Activated T-helper 1 cell treated with anti-CD3 and anti-CD28 coated beads, Interleukin-2, amount 50 U/mL, for 16 hours (primary cell): ENCODE measurements at places on chromosomes 12 and 14.

DNA sequence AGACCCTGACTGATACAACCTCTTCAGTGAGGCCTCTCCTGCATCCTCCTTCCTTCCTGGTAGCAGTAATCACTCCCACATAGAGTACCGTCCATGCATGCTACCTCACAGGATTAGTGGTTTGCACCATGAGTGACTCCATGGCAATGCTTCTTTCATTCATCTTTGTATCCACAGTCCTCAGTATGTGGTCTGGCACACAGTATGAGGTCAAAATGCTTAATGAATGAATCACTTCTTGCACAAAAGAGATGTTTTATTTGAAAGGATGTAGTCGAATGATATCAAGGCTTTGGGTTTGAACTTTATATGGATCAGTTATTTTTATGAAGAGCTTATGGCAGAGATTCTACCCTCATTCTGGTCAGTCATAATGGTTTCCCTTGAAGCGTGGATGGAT, 42.2 kb downstream of the KCNA5 start:
- no peak for DNase-seq

- no peak for DNase-seq
Measured at GRCh38 chr12:87405918-87406317, 623.3 kb downstream of the C12orf50 start.

GRCh38 chr12:108442067-108442466, 73.0 kb upstream of the FICD start:
- DNase-seq = no peak

GRCh38 chr14:67602076-67602475, 2.0 kb upstream of the PIGH start:
- no peak for DNase-seq

DNA sequence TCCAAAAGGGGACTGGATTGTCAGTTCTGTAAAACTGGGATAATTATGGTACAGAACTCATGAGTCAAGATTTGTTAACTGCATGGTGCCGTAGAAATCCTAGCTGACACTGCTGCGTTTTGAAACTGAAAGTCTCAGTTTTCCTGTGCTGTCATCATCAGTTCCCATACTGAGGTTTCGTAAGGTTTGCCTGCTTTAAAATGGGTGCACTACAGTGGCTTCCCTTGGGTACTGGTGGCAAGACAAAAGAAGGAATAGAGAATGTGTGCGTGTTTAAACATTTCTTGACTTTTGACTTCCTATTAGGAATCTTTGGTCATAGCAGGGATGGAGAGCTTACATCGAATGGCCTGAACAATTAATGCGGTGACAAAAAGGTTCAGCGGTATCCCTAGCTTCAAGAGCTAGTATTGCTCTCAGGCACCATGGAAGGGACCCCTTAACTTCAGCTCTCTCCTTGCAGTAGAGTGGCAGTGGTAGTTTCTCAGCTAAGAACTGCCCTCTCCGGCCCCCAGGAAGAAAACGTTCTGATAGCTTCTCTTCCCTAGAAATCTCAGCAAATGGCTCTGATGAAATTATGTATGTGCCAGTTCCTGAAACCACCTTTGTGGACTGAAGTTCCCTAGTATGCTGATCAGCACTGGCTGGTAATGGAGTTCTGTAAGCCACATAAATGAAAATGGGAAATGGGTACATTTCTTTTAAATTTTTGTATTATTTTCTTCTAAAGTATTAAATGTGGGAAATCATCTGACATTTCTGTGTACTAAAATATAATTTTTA, 28.9 kb downstream of the ANO6 start:
- no peak for DNase-seq
